ENCODE measurements at places on chromosomes 7 and 10.

DNA sequence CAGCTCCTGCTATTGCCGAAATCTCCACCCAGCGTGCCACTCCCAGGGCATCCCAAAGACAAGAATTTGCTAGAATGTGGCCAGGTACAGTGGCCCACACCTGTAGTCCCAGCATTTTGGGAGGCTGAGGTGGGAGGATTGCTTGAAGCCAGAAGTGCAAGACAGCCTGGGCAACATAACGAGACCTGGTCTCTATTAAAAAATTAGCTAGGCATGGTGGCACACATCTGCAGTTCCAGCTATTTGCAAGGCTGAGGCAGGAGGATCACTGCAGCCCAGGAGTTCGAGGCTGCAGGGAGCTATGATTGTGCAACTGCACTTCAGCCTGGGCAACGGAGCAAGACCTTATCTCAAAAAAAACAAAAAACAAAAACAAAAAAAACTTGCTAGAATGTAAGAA is 73.3 kb upstream of the LYZL2 start:
- no peak for DNase-seq

DNA sequence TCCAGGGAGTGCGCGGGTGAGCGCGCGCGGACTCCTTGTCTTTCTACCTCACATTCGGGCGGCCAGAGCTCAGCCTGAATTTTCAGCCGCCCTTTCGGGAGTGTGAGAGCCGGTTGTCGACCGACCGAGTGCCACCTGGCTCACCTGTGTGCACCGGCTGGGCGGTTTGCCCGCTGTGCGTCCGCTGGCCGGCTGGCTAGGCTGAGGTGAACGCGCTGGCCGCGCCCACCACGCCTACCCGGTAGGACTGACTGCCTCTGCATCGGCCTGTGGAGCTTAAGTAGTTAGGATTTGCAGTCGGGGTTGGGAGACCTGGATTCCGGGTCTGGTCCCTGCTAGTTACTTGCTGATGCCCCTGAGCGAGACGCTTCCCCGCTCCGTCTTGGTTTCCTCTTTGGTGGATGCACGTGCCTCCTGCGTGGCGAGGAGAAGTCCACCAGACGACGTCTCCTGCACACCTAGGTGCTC is 553 bp downstream of the TSPAN15 start:
- DNase-seq, result no peak

GRCh38 chr7:103867874-103868273 is 121.6 kb downstream of the RELN start:
- DNase-seq, result no peak

DNA sequence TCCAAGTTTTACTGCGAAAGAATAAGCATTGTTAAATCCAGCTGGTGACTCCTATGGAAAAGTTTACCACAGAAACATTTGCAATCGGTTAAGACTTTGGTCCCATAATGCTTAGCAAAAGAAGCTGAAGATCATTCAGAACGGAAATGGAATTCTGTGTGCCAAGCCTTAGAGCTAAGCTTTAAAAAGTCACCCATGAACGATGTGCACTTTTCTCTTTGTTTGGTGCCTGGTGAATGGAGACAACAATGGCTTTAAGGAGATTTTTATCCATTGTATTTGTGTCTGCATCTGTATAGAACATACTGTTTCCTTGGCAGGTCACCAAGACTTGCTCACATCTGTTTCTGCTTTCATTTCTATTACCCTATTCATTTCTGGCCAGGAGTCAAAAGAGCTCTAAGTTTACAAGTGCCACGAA is 26.3 kb upstream of the COL1A2 start:
- no peak for DNase-seq

- no peak for DNase-seq
Observed at GRCh38 chr10:125194814-125195213, 34.5 kb upstream of the CTBP2 start.

DNA sequence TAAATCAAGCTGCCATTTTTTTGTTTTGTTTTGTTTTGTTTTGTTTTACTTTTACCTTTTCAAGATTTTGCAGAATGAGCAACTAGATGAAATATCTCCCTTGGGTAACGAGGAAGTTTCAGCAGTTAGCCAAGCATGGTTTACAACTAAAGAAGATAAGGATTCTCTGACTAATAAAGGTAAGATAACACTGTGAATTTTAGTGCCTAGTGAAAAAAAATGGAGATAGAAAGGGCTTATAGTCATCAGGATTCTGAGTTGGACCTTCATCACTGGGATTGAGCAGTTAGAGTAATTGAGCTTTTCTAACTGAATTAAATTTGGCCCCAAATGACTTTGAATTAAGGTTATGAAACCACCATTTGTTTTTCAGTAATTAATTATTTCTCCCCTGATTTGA is 21.2 kb downstream of the DMTF1 start:
- DNase-seq, result no peak

GRCh38 chr10:30985512-30985911 is 46.2 kb downstream of the ZNF438 start:
- no peak for DNase-seq

GRCh38 chr10:66836771-66837170 is 89.1 kb upstream of the LRRTM3 start:
- no peak for DNase-seq

Measured in SIG-M5 (cell line).